Activated CD4-positive, alpha-beta T cell treated with anti-CD3 and anti-CD28 coated beads, Interleukin-2, amount 50 U/mL, for 24 hours (primary cell): ENCODE measurements at places on chromosomes 16 and 17.
A peak's percentile ranks its signal among the peaks of the same experiment; 100 is the strongest.

DNA sequence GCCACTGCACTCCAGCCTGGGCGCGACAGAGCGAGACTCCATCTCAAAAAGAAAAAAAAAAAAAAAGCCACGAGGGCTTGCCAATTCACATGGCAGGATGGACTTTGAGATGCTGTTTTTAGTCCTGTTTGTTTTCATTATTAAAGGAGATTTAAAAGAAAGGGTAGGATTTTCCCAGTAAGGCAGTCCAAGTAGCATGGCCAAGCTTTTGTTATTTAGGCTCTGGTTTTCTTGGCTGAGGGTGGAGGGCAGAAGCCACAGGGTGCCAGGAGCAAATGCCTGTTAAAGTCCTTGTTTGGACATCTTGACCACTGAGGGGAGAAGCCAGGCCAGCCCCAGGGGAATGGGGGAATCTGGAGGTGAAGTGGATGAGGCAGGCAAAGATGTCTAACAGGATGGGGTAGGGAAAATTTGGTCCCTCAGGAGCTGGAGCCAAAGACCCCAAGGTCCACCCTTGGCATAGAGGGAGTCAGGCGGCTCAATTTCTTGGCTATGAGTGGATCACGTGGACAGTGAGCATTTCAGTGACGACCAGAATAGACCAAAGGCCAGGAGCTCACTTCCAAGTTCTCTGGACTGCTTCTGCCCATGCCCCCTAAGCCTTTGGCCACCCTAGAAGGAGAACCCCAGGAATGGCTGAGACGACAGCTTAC lies 20.8 kb upstream of the PLLP start:
- DNase-seq: no peak

- DNase-seq: no peak
Measured at GRCh38 chr17:35404360-35404759, 27.9 kb downstream of the SLFN12 start.

GRCh38 chr17:6711081-6711674 lies 2.0 kb downstream of the SLC13A5 start:
- DNase-seq: no peak

GRCh38 chr17:64232466-64233262 lies 30.4 kb downstream of the TEX2 start:
- DNase-seq: no peak

GRCh38 chr17:49676276-49676868 lies 1.5 kb downstream of the SPOP start:
- peak; percentile 27 for DNase-seq

GRCh38 chr16:27505297-27506236 lies 44.1 kb downstream of the GTF3C1 start:
- DNase-seq: no peak

DNA sequence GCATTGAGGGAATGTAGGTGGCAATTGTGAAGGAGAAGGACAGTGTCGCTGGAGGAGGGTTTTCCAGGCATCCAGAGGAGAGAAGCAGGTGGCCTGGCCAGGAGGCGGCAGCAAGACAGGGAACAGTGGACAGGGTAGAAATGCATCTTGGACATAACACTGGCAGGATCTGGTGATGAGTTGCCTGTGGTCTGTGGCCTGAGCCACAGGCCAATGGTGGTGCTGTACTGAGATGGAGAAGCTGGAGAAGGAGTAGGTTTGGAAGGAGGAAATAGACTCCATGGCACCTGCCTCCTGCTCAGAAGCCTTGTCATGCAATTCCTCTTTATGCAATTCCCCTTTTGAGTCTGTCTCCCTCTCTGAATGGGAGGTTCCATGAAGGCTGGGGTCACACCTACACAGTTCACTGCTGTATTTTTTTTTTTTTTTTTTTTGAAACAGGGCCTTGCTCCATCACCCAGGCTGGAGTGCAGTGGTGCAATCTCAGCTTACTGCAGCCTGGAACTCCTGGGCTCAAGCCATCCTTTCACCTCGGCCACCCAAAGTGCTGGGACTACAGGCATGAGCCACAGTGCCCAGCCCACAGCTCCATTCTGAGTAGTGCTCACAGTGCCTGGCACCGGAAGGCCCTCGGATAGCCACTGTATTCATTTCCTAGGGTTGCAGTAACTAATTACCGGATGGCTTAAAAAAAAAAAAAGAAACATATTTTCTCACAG lies 13.5 kb upstream of the CACNG4 start:
- DNase-seq: no peak

- DNase-seq: no peak
Measured at GRCh38 chr17:40452216-40452787, 9.1 kb downstream of the IGFBP4 start.
